ENCODE measurements at places on chromosomes 11 and 22.

GRCh38 chr22:49693416-49693815 lies 134.3 kb downstream of the BRD1 start:
- no peak for DNase-seq

DNA sequence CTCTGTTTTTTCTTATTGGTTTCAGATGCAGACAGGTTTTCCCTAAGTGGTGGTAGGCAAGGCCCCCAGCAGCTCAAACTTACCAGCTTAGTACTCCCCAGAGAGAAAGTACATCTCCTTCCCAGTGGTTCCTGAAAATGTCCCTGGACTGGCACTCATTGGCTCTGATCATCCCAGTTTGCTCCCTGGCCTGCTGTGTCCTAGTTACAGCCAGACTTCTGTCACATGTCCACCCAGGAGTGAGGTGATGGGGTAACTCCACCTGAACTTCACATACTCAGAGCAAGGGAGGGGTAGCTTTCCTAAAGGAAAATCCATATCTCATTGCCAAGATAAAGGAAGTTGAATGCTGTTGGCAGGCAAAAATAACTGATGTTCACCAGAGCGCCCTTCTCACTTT lies 237.0 kb upstream of the MPPED2 start:
- DNase-seq = no peak

GRCh38 chr22:34804604-34805003 lies 261.4 kb upstream of the ISX start:
- no peak for DNase-seq

DNA sequence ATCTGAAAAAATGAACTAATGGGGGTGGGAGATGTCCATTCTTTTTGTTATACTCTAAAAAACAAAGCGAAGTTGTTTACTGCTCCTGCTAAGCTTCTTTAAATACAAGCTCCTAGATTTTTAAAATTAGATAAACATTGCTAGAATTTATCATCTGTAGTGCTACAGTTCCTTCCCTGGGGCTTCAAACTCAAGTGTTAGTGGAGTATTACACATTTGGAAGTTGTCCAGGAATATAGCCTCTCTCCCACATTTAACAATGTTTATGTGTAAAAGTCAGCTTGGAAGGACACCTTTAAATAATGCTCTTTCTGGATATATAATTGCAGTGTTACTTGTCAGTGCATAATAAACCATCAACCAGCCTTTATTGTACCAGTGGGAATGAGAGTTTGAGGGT lies 155.5 kb downstream of the SPON1 start:
- peak; percentile 30 for DNase-seq

GRCh38 chr11:117488996-117489952 lies 161.6 kb downstream of the CEP164 start:
- no peak for DNase-seq

Data from NCI-H1417 treated with DMSO at 0.1 percent for 48 hours (cell line).